ENCODE measurements at places on chromosomes 2 and 18.

GRCh38 chr2:63434024-63435001 is 154.0 kb downstream of the WDPCP start:
- no peak for DNase-seq

- DNase-seq, result no peak
Observed at GRCh38 chr2:25380023-25380422, 38.3 kb upstream of the DNMT3A start.

- peak; percentile 90 for DNase-seq
Observed at GRCh38 chr2:30611583-30611982, 164.5 kb downstream of the LCLAT1 start.

- DNase-seq, result no peak
Observed at GRCh38 chr18:72372076-72372475, 172.1 kb downstream of the CBLN2 start.

- no peak for DNase-seq
Observed at GRCh38 chr2:143321994-143322393, 192.8 kb downstream of the ARHGAP15 start.

DNA sequence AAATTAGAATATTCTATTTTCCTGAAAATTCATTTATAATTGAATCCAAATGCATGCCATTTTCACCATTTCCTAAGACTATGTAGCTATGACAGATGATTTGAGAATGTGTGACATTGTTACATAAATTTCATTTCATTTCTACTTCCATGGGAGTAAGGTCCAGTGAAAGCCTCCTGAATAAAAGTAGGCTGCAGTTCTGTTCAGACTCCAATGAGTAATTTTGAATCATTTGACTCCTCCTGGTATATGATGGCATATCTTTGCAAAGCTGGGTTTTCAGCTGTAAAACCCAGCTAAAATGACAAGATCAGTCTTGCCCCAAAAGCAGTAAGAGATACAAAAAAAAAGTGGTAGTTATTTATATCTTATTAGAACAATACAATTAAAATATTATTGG is 101.0 kb upstream of the DNAJC10 start:
- no peak for DNase-seq

DNA sequence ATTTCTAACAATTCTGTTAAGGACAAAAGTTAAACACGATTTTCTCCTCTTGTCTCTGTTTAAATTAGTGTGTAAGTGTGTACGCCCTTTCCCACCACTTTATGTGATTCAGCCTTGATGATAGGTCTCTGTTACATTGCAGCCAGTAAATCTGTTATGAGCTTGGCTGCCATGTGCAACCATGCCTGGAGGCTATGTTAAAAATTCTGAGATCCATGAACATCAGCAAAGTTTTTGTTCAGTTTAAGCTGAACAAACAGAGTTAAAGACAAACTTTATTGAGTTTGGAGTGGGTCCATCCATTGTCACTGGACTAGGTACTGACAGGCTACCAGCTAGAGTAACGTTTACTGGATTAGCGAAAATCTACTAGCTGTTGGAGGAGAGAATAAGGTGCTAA is 110.4 kb downstream of the NCKAP5 start:
- DNase-seq, result no peak

GRCh38 chr2:59296279-59296678 is 1055.2 kb upstream of the FANCL start:
- DNase-seq, result no peak

GRCh38 chr2:225309516-225309915 is 90.0 kb upstream of the NYAP2 start:
- no peak for DNase-seq

DNA sequence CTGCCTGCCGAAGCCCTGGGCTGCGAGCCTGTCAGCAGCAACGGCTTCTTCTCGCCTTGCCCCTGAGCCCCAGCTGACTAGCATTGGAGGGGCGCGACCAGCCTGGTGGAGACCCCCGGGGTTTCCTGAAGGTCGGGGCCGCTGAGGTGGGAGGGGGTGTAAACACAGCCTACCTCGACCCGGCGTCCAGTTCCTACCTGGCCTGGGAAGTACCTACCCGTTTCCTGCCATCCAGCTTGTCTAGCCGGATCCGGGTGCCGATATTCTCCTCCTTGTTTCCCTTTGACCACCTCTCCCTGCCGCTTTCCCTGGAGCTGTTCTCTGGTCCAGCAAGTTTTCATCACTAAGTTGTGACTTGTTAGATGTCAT is 511 bp downstream of the MOB4 start:
- no peak for DNase-seq

GRCh38 chr18:56921896-56922480 is 224.9 kb upstream of the BOD1L2 start:
- no peak for DNase-seq

GRCh38 chr18:36376361-36376760 is 78.8 kb downstream of the FHOD3 start:
- DNase-seq, result no peak

GRCh38 chr18:23943903-23944624 is 70.5 kb upstream of the TTC39C start:
- DNase-seq, result peak; percentile 31

DNA sequence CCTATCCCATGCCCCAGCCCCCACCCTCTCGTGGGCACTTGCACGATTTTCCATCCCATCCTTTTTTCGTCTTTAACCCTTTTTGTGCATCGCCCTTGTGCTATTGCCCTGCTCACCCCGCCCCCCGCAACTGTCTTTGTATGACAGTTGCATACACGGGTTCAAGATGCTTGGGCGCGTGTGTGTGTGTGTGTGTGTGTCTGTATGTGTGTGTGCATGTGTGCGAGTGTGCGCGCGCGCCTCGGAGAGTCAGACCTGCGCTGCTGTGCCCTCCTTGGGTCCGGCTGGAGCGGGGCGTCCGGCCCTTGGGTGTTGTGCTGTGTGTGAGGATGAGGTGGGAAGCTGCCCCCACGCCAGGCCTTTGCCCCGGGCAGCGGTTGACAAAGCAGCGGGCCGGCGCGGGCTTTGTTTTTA is 230.7 kb downstream of the HAUS1 start:
- DNase-seq, result no peak

- no peak for DNase-seq
Observed at GRCh38 chr2:21276163-21276562, 152.4 kb downstream of the TDRD15 start.

GRCh38 chr2:25358836-25359235 is 17.1 kb upstream of the DNMT3A start:
- DNase-seq, result no peak

- no peak for DNase-seq
Observed at GRCh38 chr2:160194946-160195345, 5.1 kb downstream of the ITGB6 start.

- DNase-seq, result no peak
Observed at GRCh38 chr2:235011607-235011928, 59.8 kb downstream of the SH3BP4 start.

DNA sequence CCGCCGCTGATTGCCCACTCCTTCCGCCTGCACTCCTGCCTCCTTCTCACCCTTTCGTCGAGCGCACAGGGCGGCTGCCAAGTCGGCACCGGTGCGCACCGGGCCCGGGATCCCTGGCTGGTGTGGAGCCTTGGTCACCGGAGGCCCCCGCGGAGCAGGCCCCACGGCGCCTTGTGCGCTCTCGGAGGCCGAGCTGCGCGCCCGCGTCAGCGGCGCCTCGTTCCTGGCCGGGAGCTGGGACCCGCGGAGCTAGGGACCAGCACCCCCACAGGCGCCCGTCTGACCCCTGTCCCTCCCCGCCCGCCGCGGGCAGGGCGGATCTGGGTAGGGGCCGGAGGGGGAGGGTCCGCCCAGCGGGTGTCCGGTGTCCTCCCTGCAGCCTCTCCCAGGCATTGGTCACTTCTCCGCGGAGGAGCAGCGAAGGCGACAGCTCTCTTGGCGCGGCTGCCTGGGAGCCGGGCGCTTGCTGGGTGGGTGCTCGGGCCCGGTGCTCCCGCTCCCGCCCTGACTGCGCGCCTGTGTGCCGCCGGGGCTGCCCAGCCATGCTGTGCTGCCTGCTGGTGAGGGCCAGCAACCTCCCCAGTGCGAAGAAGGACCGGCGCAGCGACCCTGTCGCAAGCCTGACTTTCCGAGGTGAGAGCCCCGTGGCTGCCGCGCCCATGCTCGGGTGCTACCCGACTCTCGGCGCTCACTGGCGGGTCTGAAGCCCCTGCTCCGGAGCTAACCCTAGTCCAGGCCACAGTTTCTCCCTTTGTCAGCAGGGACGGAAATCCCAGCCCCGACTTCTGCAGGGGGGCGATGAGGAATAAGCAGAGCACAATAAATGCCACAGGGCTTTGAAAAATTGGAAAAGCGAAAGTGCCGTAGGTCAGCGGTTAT is 13.2 kb downstream of the DYSF start:
- no peak for DNase-seq

- no peak for DNase-seq
Observed at GRCh38 chr18:65049586-65049985, 701.2 kb upstream of the CDH7 start.

GRCh38 chr2:44087714-44088092 is 81.0 kb upstream of the PPM1B start:
- no peak for DNase-seq

GRCh38 chr2:199477277-199477834 is 19.6 kb upstream of the SATB2 start:
- DNase-seq, result no peak

- DNase-seq, result no peak
Observed at GRCh38 chr2:43095533-43096295, 130.7 kb downstream of the ZFP36L2 start.

DNA sequence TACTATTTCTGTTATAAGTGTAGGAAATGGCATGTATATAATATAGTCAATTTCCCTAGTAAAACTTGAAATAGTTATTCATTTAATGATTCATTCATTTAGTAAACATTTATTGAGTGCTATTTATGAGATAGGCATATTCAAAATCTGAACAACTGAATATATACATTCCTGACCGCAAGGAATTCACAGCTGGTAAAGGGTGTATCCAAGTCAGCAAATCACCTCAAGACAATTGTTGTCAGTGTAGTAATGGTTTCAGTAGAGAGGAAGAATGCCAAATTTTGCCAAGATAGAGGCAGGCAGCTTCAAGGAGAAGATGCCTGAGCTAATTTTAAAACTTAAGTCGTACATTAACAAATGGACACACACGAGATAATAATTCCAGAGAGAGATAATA is 89.8 kb upstream of the CHST9 start:
- DNase-seq, result no peak

DNA sequence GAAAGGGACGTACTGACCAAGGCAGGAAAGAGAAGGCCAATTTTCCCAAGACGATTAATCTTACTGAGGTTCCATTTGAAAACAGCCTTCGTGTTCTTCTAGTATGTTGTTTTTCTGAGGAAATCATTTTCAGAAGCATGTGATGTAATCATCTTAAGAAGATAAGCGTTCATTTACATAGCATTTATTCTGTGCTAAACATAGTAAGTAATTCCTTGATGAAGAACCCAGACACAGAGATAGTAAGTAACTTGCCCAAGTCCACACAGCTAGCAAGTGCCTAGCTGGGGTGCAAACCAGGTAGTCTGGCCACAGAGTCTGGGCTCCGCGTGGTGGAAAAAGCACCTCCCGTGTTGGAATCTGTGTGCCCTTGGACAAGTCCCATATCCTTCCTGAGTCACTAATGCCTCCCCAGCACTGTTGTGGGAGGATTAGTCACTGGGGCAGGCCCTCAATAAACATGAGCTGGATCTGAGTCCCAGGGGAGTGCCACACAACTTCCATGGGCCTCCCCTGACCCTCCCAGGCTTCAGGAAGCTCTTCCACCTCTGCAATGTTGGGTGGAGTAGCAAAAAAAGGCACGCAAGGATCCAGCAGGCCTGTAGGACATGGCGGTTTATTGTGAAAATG is 26.9 kb upstream of the ASAP2 start:
- DNase-seq, result peak; percentile 95

GRCh38 chr2:64025741-64026140 is 6.5 kb upstream of the VPS54 start:
- no peak for DNase-seq

DNA sequence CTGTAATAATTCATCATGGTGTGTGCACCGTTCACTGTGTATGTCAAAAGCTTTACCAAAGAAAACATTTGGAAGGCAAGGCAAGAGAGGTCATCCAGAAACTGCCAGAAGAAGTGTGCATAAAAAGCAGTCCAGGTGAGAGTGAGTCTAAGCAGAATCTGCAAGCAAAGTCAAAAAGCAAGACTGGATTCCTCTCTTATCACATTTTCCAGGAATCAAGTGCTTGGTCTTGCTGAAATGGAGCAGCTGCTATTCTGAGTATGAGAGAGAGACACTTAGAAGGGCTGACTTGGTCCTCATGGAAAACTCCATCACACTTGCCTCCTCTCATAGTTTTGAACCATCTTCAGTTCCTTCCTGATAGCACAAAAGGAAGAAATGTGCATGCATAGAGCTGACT is 231.3 kb downstream of the ANAPC1 start:
- DNase-seq, result no peak

- no peak for DNase-seq
Observed at GRCh38 chr2:64548761-64549160, 24.6 kb downstream of the AFTPH start.

GRCh38 chr2:136141510-136142149 is 23.7 kb upstream of the CXCR4 start:
- DNase-seq, result no peak

DNA sequence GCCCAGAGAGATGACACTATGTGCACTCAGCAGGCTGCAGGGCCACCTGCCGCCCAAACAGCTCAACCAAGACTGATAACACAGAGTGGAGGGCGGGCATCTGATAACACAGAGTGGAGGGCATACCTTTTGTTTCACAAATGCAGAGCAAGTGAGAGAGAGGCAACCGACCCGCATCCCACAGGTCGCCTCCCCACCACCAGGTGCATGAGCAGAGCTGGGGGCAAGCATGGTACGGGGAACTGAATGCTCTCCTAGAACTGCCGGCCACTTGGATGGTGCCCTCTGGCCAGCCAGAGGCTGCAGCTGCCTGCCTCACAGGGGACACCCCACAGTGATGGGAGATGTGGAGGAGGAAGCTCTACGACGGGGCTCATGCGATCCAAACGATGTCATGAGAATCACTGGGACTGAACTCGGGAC is 49.5 kb downstream of the ANO7 start:
- DNase-seq, result no peak

All from stromal cell of bone marrow (primary cell).